Stimulated activated naive CD4-positive, alpha-beta T cell (primary cell): ENCODE measurements at places on chromosomes 2 and 18.

GRCh38 chr2:240886023-240886565, 9.9 kb downstream of the MAB21L4 start:
- DNase-seq = no peak

GRCh38 chr2:120465012-120465700, 119.2 kb downstream of the INHBB start:
- no peak for DNase-seq

DNA sequence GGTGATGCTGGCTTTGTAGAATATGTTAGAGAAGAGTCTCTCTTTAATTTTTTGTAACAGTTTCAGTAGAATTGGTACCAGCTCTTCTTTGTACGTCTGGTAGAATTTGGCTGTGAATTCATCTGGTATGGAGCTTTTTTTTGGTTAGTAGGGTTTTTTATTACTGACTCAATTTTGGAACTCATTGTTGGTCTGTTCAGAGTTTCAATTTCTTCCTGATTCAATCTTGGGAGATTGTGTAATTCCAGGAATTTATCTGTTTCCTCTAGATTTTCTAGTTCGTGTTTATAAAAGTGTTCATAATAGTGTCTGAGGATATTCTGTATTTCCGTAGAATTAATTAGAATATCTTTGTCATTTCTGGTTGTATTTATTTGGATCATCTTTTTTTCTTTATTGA, 943.5 kb downstream of the TRIB2 start:
- DNase-seq = no peak

GRCh38 chr2:150538651-150539201, 51.3 kb upstream of the RND3 start:
- no peak for DNase-seq

DNA sequence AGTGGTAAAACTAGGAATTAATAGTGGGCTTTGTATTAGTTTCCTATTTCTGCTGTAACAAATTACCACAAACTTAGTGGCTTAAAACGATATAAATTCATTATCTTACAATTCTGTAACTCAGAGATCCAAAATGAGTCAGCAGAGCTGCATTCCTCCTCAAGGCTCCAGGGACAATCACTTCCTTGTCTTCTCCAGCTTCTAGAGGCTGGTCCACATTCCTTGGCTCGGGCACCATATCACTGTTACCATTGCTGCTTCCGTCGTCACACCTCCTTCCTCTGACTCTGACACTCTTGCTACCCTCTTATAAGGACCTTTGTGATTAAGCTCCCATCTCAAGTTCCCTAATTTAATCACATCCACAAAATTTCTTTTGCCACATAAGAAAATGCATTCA, 567.8 kb upstream of the KLHL29 start:
- DNase-seq = no peak

DNA sequence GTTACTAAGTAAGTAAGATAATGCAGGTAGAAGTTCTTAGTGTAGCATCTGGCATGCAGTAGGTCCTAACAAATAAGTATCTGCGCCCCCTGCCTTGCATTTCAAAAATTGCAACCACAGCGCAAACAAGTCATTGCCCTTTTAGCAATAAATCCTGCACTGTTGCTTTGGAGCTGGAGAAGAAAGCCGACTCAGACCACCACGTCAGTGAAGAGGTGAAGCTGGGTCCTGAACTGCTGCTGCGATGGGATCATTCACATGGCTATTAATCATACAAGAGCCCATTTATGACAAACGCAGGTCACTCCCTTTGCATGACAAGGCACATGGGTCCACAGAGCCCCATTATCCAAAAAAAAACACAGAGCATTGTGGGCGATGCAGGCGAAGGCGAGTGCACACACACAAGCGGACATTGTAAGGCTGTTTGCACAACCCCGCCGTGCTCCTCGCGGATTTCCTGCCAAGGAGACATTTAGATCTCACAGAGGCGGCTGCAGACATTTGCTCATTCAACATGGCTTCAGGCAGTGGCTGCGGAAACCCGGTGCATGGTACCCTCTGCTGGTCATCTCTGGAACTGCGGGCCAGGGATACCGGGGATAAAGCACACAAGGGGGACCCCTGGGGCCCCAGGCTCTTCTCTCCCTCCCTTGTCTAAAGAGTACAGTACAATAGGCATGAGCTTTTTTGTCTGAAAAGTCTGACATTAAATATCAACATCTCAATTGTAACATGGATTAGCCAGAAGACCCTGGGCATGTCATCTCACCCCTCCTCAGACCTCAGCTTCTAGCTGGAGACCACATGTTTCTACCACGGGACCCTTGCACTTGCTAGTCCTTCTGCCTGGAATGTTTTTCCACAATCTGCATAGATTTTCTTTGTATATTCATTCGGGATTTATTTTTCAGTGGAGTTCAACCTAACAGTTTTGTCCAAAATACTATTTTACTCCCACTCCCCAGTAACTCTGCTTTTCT, 56.7 kb downstream of the CYRIA start:
- DNase-seq = peak; percentile 92

- DNase-seq = no peak
Observed at GRCh38 chr2:59149271-59149670, 908.1 kb upstream of the FANCL start.

GRCh38 chr2:233845301-233846060, 8.9 kb downstream of the HJURP start:
- no peak for DNase-seq

DNA sequence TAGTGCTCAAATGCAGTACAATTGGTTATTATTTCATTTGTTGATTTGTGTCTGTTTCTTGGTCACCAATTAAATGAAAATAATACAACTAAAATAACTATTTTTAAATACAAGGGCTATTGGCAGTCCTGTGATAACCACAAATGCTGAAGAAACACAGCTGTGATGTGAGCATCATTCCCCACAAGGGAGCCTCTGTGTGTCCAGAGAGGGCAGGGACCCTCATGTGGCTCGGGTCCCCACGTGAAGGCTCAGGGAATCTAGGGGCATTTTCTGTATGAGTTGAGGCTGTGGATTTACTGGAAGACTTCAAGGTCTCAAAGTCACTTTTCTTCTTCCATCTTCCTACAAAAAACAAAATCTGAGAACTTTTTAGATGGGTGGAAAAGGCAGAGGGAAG, 316.1 kb upstream of the RAB12 start:
- no peak for DNase-seq

GRCh38 chr2:76679025-76679396, 843.2 kb downstream of the LRRTM4 start:
- DNase-seq = no peak

GRCh38 chr2:60411295-60411694, 142.2 kb downstream of the BCL11A start:
- DNase-seq = no peak

DNA sequence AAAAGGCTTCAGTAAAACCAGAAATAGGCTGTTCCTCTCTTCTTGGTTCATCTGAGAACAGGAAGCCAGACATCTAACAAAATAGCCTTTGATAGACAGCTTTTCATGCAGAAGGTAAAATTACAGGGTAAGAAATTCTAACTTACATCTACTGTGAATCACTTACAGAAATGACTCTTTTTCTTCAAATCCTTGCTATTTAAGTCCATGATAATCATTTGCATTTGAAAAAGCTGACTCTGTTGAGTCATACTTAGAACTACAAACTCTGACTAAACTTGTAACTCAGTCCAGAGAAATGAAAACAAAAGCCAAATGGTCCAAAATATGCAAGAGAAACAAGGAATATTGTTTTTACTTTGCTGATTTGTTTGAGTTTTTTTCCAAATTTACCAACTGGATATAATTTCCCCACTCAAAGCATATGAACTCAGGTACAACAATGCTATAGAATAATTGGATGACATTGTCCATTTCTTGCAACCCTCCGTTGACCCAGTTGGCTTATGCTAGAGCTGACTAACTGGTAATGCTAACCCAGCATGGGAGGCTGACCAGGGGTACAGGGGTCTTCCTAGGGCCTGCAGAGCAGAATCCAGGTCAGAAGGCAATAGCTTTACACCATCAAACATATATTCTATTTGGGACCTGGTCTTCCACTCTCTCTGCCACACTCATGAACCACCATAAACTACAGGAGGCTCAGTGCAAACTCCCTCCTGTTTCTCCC, 18.8 kb upstream of the MREG start:
- no peak for DNase-seq

GRCh38 chr18:44325903-44326635, 354.6 kb upstream of the SETBP1 start:
- DNase-seq = no peak

DNA sequence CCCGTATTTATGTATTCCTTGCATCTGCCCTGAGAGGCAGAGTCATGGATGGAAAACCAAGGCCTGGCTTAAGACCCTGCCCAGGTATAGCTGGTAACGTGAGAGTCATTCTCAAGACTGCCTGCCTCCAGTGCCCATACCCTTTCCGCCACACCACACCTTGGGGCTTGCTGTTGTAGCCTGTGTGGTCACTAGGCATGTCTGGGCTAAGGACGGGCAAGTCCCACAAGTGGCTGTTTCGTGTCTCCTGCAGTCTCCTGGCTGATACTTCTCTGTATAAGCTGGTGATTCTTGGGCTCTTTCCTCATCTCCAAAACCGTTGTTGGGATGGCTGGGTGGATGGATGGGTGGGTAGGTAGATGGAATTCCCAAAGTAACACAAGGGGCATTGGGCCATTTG, 269.8 kb downstream of the KLHL29 start:
- no peak for DNase-seq
